ENCODE measurements at places on chromosomes 6 and 20.

DNA sequence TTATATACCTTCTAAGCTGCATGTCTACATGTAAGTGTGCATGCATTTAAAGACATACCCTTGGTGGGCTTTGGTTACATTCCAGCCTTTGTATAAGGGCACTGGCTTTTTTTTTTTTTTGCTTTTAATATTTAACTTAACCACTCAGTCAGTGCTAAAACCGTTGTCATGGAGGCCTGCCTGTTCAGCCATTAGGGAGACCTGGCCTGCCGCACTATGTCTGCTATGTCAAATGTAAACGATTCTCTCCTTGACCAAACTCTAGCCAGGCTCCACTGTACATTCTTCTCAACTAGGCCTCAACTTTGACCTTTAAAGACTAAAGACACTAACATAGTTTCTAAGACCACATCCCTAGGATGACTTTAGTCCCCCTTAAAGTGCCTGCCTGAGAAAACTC, 48.7 kb upstream of the BTN3A2 start:
- DNase-seq = no peak

DNA sequence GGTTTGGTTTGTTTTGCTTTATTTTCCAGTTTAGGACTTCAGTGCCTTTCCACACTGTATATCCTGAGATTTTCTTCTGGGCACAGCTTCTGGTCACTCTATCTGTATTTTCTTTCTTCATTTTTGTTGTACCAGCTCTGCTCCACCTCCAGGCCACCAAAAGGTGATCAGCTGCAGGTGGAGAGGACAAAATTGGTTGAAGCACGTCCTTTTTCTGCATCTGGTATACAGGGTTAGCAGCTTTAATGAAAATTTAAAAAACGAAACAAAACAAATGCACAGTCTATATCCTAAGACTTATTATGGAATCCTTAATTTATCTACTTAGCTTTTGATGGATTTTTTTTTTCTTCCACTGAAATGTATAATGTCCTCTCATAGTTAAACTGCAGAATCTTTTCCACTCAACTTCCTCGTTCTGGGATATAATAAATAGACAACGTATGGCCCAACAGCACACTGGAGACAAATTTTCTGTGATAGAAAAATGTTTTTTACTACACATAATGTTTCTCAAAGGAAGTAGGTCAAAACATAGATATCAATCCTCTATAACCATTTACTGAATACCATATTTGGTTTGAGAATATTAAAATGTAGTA, 10.7 kb upstream of the SOBP start:
- DNase-seq = no peak

DNA sequence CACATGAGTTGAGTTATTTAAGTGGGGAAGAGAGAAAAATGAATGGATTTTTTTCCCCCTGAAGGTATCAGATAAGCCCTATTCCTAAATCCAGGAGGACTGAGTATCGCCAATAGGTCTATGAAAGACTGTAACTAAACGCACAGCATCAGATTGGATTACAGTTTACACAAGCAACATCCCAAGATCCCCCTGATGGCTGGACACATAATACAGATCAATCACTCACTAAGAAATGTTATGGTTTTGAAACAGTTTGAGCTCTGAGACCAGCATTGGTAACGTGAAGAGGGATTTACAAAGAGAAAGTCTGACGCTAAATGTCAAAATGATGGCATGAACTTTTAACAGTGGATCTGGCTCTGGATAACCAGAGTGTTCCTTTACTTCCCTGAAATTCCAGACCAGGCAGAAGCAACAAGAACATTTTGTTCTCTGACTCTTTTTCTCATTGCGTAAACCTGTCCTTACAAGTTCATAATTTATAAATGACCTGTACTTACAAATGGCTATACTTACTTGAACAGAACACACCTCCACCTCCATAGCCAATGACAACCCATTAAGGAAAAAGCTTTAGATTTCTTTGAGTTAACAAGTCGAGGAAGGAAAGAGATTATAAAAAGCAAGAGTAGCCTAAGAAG, 131.8 kb upstream of the BEND3 start:
- no peak for DNase-seq

DNA sequence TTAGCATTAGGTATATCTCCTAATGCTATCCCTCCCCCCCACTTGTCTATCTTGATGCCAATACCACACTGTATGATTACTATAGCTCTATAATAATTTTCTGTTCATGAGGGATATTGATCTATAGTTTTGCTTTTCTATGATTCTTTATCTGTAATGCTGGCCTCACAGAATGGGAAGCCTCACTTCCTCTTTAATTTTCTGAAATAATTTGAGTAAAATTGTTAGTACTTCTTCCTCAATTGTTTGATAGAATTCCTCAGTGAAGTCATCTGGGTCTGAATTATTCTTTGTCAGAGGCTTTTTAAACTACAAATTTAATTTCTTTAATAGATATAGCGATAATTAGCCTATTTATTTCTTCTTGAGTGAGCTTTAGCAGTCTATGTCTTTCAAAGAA, 31.2 kb downstream of the SIRPD start:
- DNase-seq = no peak

DNA sequence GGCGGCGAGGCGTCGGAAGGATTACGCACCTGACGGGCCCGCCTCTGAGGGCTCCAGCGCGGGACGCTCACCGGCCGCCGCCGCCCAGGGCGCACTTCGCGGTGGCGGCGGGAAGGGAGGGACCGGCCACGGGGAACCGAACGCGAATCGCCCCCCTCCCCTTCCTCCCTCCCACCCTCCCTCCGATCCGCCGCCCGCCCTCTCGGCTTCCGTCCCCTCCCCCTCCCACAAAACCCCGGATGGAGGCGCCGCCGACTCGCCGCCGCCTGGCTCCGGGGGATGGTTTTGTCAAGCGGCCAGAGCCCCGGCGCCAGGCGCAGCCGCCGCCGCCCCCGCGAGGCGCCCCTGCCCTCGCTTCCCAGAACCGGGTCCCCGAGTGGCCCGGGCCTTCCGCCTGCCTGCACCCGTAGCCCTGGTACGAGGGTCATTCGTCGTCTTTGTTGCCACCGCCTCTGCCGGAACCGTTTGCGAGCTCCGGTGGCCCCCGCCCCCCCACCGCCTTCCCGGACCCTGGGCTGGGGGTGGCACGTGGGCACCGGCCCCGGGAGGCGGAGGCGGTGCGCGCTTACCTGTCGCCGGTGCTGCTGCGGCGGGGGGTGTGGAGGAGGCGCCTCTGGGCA, 398 bp downstream of the ZBTB2 start:
- DNase-seq = peak; percentile 82

GRCh38 chr20:53070706-53071392, 98.7 kb downstream of the TSHZ2 start:
- no peak for DNase-seq

DNA sequence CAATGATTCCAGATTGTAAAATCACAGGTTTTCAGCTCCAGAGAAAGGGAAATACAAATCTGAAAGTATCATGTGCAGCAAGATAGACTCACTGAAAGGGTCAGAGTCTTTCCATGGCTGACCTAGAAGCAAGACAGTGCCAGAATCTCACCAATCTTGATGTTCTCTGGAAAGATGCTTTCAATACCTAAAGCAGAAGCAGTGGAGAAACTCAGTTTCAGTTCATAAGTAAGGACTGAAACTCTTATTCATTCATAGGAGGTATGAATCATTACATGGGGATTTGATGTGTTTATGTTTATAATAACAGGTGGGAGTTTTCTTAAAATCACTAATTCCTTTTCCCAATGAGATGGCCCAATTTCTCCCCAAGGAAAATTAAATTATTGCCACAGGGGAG, 42.5 kb downstream of the SLC2A12 start:
- DNase-seq = no peak

- DNase-seq = no peak
Measured at GRCh38 chr20:35292504-35293285, 470 bp upstream of the FAM83C start.

DNA sequence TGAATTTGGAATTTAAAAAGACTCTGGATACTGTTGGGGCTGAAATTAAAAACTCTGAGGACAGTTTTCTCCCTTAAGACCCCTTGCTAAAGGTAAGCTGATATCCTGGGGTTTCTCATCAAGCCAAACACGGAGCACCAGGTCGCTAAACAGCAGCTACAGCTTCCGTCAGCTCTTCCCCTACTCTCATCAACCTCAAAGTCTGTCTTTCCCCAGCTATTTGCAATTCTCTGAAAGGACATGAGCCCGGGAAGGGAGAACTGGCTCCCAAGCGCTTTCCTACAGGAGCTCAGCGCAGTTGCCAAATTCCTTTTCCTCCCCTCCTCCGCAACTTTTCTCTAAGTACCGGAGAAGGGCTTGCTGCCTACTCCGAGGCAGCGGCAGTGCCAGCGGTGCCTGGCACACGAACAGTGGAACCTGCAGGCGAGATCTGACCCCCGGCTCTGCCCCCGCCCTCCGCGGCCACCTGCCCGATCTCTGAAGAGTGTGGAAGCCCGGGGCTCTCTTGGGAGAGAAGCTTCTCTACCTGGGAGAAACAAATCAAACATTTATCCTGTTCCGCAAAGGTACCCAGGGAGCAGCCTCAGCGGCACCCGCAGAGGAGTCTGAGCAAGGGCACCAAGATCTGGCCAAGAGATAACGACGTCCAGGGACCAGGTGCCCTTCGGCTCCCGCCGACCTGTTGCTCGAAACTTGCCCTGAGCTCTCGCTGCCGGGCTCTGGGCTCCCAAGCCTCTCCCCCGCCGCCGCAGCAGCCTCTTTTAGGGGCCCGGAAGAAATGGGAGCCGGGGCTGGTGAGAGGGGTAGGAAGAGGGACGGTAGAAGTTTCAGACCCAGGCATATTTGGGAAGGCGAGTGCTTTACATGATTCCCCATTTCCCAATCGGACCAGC, 2.2 kb downstream of the CBLN4 start:
- no peak for DNase-seq

- no peak for DNase-seq
Measured at GRCh38 chr20:41587956-41588355, 30.2 kb downstream of the CHD6 start.

Measured in stimulated activated naive CD8-positive, alpha-beta T cell treated with anti-CD3 and anti-CD28 coated beads, Interleukin-15, amount 100 ng/mL, for 72 hours (primary cell).